ENCODE measurements at places on chromosomes 13 and 19.

DNA sequence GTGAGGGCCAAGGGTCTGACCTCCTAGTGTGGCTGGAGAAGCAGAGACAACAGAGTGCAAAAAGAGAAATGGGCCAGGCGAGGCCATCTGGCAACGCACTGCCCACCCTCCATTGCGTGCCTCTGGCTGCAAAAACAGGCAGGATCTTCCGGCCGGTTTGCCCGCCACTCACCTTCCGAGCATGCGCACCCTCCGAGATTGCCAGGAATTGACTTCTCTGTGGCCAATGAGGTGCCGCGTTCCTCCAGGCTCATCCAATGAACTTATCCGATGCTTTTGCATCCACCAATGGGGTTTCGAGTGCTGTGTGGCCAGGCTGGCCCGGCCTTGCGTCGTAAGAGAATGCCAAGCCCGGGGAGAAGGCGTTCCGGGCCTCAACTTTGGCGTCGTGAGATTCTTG, at the start of gene TEX101:
TSS of gene TEX101 (plus strand) at position 337 of the 400 bp plus-strand sequence. CDS start 1,030 bp downstream, outside the sequence.
- DNase-seq = no peak

DNA sequence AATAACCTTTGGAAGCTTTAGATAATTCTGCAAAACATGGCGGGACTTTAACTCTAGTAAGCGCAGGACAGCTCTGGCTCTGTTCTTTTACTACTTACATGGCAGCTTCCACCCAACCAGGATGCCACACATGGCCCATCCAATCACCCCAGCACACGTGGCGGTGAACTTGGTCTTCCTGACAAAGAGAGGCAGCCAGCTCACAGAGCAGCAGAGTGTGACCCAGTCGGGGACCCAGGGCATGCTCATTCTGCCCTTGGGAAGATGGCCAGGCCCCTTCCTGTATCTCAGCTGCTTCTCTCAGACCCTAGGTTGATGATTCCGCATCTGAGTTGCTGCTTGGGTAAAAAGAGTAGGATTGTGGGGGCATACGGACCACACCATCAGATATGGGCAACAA, 172.1 kb downstream of the USP12 start:
- no peak for DNase-seq

- DNase-seq = no peak
These were observed 11.1 kb downstream of the FTL start for GRCh38 chr19:48975947-48976847.

GRCh38 chr19:55598034-55598433, 1.3 kb downstream of the FIZ1 start:
- DNase-seq = no peak

- DNase-seq = no peak
These were observed 13.3 kb upstream of the ISYNA1 start for GRCh38 chr19:18450931-18451836.

GRCh38 chr13:46521921-46522747, 30.8 kb upstream of the LRCH1 start:
- DNase-seq = no peak

DNA sequence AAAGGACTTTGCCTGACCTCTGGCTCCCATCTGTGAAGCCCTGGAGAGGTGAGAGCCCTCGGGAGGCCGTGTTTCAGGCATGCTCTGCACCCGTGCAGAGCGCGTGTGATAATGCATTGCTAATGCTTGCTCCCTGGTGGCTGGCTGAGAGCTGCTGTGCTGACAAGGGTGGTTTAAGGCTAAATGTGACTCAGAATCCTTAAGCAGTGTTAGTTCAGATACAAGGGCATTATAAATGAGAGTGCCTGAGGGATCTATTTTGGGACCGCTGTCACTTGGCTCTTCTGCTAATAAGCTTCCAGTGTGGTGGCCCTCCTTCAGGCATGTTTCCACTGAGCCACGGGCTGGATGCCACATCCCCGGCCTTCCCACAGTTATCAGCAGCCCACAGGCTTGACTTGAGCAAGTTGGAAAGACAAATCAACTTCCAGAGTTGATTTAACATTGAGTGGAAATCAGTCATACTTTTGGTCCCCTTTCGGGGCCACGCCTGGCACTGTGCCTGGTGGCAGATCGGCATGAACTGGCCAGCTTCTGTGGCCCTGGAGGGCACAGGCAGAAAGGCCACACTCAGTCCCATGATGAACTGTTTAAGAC, 17.0 kb downstream of the ALOX5AP start:
- no peak for DNase-seq

- no peak for DNase-seq
These were observed 402.6 kb downstream of the KLF12 start for GRCh38 chr13:73731564-73731963.

DNA sequence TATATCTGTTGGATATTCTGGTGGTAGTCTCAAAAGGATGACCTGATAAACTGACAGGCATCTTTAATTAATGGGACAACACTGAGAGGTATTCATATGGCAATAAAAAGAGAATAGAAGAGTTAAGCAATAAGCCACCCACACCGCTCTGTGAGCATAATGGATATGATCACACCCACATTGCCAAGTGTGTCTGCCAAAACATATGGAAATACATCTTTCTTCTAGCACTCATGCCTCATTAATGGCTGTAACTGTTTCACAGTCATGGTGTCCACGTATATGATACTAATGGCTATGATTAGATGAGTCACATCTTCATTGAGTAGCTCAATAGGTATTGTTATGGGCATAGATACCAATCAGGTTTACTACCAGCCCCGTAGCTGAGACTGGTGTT, 13.1 kb downstream of the IGFL3 start:
- no peak for DNase-seq

DNA sequence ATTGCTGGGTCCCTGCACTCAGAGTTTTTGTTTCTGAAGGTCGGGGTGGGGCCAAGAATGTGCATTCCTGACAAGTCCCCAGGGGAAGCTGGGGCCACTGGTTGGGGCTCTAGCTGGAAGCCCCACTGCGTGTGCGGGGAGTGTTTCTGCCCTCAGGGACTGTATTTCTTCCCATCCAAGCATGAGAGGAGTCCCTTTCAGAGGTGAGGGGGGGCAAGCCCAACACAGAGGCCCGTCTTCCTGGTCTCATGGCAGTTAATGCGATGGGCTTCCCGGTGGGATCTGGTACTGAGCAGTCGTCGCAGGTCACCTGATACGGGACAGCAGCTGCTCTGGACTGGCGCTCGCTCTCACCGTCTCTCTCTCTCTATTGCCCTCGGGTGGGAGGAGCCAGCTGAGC, 50.4 kb downstream of the GPR12 start:
- no peak for DNase-seq

- DNase-seq = no peak
These were observed 44.9 kb downstream of the DIAPH3 start for GRCh38 chr13:60118696-60119400.

DNA sequence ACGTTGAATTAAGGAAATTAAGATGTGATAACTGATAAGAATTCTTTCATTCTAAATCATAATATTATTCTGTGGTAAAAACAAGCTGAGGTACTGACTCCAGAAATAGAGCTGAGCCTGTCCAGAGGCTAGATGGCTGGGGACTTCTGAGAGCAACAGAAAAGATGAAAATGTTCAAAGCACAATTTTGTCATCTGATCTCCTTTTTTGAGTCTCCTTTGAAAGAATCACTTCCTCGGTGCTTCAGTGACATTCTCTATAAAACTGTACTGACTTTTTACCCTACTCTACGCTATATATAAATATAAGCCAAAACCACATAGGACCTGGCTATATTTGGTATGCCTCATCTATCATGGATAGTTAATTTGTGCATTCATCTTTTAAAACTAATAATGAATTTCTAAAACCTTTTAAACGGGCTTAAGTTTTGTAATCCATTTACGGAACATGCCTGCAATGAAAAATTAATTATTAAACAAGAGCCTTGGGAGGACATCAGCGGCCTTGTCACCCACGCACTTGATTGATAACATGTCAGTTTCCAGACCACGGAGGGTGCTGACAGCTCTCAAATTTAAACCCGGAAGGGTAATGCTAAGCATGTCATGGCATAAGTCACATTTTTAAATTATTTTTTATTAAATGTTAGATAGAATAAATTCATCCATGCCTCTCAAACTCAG, 235.5 kb downstream of the PCDH9 start:
- no peak for DNase-seq

DNA sequence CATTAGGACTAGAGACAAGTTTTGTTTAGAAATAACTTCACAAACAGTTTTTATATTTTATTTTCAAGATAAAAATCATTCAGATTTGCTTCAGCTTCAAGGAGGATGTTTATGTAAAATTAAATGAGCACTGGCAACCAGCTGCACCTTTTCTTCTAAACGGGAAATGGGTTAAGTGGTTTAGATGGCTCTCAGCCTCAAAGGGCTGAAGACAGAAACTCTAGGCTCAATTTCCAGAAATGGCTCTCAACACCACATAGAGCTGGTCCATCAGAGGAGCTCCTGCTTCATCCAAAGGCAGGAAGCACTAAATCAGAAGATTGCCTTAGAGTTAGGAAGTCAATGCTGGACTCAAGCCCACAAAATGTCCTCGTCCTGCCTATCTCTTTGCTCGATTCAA, 74.7 kb downstream of the ZNF429 start:
- no peak for DNase-seq

- no peak for DNase-seq
These were observed 21.9 kb upstream of the NDUFS7 start for GRCh38 chr19:1361601-1362386.

DNA sequence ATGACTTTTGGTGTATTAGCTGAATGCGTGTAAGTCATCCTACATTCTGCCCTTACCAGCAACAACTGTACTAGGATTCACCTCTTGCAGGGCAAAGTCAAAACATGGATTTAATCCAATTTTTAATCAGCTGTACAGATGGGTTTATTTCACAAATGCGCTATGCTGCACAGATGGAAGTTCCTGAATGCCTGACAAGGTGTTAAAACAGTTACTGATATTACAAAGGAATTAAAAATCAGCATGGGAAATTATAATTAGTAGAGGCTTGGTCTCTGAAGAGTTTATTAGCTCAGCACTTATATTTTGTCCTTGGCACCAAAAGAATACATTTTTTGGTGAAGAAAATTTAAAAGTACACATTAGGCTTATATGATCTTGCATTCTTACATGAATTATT, 448.9 kb downstream of the PCDH9 start:
- DNase-seq = no peak

GRCh38 chr13:19153782-19154450, 27.7 kb downstream of the TUBA3C start:
- no peak for DNase-seq

DNA sequence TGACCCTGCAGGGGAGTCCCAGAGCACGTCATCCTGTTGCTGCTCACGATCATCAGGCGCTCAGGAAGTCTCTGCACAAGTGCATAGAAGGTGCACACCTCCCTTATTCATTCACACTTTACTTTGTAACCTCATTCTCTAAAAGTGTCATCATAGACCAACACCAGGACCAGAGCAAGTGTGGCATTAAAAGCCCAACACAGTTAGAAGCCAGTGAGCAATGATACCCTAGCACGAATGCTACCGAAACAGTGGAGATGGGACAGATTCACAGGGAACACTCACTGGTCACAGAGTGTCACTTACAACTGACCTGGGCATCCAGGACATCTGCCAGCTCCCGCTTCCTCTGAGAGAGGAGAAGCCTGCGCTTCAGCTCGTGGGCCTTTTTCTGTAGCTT, 17.0 kb downstream of the HAUS8 start:
- no peak for DNase-seq

DNA sequence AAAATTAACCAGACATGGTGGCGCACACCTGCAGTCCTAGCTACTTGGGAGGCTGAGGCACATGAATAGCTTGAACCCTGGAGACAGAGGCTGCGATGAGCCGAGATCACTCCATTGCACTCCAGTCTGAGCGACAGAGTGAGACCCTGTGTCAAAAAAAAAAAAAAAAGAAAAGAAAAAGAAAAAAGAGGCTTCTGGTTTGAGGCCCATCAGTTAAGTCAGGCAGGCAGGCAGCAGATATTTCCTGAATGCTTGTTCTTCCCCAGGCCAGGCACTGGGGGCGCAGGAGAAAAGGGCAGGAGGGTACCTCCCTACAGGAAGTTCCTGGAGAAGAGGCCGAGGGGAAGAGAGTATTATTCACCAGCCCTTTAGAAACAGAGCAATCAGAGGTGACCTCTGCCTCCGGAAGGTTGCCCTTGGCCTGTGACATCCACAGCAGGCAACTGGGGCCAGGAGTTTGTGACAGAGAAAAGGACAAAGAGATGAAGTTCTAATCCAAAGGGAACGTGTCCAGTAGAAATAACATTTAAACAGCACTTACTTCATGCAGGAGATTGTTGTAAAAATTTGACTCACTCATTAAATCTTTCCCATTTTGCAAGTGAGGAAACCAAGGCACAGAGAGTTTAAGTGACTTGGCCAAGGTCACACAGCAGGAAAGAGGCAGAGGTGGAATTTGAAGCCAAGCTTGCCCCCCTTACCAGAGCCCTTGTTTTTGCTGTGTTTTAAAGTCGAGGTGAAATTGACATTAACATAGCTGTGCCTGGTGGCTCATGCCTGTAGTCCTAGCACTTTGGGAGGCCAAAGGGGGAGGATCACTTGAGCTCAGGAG, 4.3 kb upstream of the RLN3 start:
- DNase-seq = no peak

DNA sequence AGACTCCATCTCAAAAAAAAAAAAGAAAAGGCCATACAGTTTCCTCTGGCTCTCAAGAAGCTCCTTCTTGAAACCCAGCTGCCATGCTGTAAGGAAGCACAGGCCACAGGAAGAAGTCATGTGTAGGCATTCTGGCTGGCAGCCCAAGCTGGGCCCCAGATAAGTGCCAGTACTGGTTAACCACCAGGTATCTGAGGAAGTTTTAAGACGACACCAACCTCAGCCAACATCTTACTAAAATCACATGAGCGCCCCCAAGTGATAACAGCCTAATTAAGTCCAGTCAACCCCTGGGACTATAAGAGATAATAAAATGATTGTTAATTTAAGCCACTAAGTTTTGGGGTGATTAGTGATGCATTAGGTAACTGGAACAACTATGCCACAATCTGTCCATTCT, 27.4 kb upstream of the AKT2 start:
- DNase-seq = no peak

DNA sequence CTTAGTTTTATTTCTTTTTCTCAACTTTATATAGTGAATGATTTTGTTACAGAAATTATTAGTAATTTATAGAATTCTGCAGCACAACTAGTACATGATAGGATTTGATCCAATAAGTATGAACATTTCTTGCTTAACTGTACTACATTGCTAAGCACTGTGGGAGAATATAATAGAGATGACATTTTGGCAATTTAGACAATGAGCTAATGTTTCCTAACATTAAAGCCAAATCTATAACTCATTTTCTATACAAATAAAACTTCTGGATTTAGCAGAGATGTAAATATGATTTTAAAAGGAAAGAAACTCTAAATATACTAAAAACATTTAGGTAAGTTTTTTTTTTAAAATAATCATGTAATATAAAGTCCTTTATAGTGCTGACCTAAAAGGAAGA, 87.3 kb downstream of the FNDC3A start:
- no peak for DNase-seq

- DNase-seq = no peak
These were observed 36.3 kb downstream of the EFNB2 start for GRCh38 chr13:106499113-106499512.

DNA sequence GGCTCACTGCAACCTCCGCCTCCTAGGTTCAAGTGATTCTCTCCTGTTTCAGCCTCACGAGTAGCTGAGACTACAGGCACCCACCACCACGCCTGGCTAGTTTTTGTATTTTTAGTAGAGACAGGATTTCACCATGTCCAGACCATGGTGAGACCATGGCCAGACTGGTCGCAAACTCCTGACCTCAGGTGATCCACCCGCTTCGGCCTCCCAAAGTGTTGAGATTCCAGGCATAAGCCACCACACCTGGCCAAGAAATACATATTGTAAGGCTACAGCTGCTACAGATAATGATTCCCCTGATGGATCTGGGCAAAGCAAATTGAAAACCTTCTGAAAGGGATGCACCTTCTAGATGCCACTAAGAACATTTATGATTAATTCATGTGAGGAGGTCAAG, 17.8 kb downstream of the PLPP2 start:
- DNase-seq = no peak

GRCh38 chr13:44842158-44842557, 147.1 kb downstream of the NUFIP1 start:
- no peak for DNase-seq
